Stimulated activated CD4-positive, alpha-beta T cell treated with anti-CD3 and anti-CD28 coated beads, Interleukin-12 subunit alpha, Interleukin-12 subunit beta, amount 100 ng/mL, for 24 hours (primary cell): ENCODE measurements at places on chromosomes 7 and 10.

DNA sequence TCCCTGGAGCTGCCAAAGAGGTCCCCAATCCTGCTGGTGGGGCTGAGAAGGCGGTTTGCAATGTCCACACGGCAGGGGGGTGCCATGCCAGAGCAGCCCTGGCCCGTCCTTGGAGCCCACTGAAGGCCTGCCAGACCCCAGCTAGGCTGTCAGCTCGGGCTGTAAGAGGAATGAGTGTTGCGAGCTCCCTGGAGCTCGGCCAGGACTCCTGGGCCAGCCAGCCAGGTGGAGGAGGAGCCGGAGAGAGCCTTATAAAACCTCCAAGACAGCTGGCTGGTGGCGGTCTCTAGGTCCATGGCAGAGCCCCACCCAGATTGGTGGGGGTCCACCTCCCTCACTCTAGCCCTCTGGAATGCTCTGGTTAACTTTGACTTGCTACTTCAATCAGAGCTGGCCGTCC is 55.1 kb upstream of the CALN1 start:
- no peak for DNase-seq

- DNase-seq: no peak
Observed at GRCh38 chr10:18144928-18145327, 4.7 kb downstream of the CACNB2 start.

DNA sequence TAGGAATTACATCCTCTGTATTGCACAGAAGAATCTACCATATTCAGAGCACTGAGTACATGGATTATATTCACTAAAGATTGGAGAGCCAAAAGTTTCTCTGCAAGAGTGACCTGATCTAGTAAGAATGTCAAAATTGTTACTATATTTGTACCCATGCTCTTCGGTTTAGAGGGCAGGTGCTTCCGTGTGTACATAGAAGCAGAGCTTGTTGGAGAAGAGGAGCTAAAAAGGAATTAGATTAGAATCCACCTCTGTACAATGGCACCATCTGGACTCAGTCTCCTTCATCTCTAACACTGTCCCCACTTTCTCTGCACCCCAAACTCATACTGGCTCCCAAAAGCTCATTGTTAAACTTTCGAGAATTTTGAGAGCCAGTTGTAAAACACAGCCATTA is 8.3 kb downstream of the CALD1 start:
- no peak for DNase-seq

- DNase-seq: no peak
Observed at GRCh38 chr7:129569811-129570215, 41.7 kb upstream of the NRF1 start.

- no peak for DNase-seq
Observed at GRCh38 chr10:1390200-1390599, 334.0 kb downstream of the WDR37 start.

GRCh38 chr10:125823663-125824251 is 411 bp downstream of the BCCIP start:
- DNase-seq: no peak

GRCh38 chr7:157357129-157358040 is 20.6 kb downstream of the DNAJB6 start:
- DNase-seq: no peak

DNA sequence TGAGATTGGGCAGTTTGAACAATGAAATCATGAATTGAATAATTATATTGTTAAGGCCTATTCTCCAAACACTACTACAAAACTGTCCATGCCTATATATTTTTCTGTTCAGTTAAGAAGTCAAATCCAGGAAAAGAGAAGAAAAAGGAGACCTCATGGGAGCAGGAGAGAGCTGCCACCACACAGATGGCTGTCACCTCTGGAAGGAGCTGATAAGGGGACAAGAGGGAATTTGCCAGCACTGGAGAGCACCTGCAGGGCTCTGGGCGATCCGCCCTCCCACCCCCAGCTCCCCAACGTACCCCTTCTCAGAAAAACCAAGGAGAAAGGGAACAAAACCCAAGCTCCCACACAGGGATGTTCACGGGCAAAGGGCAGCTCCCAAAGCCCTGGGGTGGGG is 227.8 kb downstream of the TNS3 start:
- no peak for DNase-seq

GRCh38 chr7:33959676-33960075 is 54.3 kb downstream of the BMPER start:
- DNase-seq: no peak

- DNase-seq: no peak
Observed at GRCh38 chr10:107496594-107496993, 332.1 kb upstream of the SORCS1 start.

- DNase-seq: no peak
Observed at GRCh38 chr10:36254199-36254598, 612.1 kb upstream of the FZD8 start.

GRCh38 chr7:18498341-18498740 is 2.8 kb downstream of the HDAC9 start:
- no peak for DNase-seq

GRCh38 chr10:3836222-3836820 is 51.3 kb upstream of the KLF6 start:
- no peak for DNase-seq

DNA sequence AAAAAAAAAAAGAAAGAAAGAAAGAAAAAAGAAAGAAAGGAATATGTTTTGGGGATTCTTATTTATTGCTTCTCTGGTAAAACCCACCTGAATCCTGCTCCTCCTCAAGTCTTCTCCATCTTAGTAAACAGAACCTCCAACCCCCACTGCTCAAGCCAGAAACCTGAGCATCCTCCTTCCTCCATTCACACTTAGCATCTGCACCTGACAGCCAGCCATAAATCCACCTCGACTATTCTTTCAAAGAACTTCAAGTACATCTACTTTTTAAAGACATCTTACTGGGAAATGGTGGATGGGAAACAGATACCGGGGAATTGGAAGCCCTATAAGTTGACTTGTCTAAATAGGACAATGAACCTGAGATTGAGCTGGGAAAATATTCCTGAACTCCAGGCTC is 519.9 kb upstream of the DPP6 start:
- DNase-seq: no peak

- DNase-seq: no peak
Observed at GRCh38 chr10:26544932-26545331, 106.8 kb downstream of the APBB1IP start.

GRCh38 chr7:148799893-148800555 is 84.1 kb downstream of the EZH2 start:
- no peak for DNase-seq

- DNase-seq: no peak
Observed at GRCh38 chr10:86486856-86487255, 34.7 kb downstream of the WAPL start.

- DNase-seq: no peak
Observed at GRCh38 chr10:110747609-110748464, 103.7 kb downstream of the RBM20 start.

DNA sequence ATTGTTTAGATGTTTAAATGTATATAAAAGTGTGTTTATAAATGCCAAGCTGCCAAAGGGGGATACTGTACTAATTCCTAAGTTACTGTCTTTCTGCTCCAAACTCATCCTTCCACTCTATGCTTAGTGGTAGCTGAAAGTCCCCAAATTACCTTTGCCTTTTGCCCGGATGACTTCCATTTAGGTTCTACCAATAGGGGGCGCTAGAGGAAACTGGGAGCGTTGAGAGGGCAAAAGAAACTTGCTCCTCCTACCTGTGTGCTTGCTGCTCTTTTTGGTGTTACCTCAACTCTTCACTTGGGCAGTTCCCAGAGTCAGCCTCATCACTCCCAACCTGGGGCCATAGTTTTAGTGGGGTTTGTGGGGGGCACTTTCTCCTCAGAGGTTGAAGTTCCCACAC is 5.9 kb upstream of the OR2A25 start:
- no peak for DNase-seq

DNA sequence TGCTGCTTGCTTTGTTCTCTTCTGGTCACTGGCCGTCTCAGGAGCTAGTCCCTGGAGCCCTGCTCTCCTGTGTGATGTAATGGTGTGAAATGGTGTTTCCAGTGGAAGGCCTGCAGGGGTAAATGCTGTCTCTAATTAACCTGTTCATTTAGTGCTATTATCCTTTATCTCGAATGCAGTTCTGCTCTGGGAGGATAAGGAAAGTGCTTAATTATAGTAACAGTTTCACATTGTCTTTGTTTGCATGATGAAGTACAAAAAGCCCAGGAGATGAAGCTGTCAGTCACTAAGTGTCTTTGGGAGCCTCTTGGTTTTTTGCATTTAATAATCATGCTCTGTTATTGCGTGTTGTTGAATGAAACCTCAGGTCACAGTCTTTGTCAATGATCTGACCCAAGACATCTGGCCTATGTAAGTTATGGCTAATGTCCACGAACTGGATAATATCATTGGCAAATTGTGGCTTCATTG is 755.3 kb upstream of the GALNT17 start:
- no peak for DNase-seq

DNA sequence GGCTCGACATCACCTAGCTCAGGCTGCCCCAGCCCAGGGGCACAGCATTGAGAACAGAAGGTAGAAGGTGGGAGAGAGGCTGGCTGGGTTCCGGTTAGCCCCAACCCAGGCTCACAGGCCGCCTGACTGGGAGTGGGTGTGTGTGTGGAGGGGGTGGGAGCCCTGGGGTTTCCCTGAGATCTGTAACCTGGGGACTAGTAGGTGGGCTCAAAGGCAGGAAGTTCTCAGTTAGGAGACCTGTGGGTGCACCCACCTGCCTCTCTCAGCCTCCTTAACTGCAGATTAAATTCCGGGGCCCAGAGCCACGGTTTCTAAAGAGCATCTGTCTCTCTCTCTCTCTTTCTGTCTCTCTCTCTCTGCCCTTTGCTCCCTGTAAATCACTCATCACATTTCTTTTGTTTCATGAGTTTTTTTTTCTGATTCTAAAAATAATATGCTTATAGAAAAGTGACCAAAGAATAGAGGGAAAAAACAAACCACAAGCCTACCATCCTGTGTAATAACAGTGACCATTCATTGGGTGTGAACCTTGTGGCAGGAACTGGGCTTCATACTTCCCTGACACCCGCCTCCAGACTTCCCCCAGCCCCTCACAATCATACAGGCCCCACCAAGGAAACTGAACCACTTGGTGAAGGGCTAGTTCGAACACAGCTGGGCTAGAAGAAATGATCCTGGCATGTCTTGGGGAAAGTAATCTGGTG is 83.4 kb upstream of the SMNDC1 start:
- DNase-seq: peak; percentile 26

GRCh38 chr7:122643250-122643649 is 55.7 kb downstream of the RNF133 start:
- DNase-seq: no peak

- no peak for DNase-seq
Observed at GRCh38 chr10:86070278-86070677, 296.3 kb downstream of the GRID1 start.
